ENCODE measurements at places on chromosomes 7 and 10.

DNA sequence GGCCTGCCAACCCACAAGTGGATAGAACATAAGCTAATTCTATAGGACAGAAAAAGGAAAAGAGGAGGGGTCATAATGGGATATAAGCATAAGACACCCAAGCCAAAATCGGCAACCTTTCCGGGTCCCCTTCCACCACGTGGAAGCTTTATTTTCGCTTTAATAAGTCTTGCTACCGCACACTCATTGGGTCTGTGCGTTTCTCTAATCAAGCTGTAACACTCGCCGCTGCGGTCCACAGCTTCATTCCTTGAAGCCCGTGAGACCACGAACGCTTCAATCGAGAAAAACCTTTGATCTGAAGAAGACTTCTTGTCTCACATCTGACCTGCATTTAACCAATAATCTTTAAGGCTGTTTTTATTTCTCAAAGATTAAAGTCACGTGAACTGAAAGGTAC lies 35.8 kb upstream of the HECW1 start:
- DNase-seq, result no peak

GRCh38 chr7:157386979-157387800 lies 50.4 kb downstream of the DNAJB6 start:
- DNase-seq, result peak; percentile 94

- peak; percentile 85 for DNase-seq
Measured at GRCh38 chr7:102390697-102391484, 5.3 kb upstream of the PRKRIP1 start.

GRCh38 chr7:148674689-148675088 lies 24.0 kb upstream of the CUL1 start:
- DNase-seq, result no peak

- DNase-seq, result no peak
Measured at GRCh38 chr10:69861251-69862240, 59.8 kb downstream of the COL13A1 start.

DNA sequence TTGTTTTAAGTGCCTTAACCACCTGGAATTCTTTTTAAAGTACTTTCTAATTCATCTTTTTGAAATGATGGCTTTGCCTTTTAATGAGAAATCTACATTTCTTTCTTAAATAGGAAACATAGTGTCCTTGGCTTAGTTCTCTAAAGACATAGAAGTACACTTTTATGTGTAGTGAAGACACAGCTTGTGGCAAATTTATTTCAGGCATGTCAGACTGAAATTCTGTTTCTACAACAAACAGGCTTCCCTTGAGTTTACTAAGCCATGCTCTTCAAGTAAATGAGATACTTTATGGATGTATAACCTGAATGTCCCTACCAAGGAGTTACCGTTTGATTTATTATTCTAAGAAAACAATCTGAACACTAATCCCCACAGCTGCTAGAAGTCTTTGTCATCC lies 136.9 kb upstream of the MAGI2 start:
- no peak for DNase-seq

DNA sequence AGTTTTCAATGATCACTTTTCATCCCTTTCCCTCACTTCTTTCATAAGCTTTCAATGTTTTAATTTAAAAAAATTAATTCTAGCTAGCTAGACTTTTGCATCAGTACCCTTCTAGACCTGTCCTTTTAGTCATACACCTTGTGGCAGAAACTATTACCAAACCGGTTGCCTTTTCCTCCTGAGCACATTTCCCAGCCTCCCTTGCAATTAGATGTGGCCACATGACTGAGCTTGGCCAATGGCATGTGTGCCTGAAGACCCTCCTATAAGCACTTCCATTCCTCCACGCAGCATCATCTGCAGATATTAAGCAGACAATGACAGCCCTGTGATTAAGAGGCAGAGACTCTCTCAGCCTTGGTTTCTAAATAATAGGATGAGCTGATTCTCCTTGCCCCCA lies 12.3 kb downstream of the DKK1 start:
- DNase-seq, result no peak

DNA sequence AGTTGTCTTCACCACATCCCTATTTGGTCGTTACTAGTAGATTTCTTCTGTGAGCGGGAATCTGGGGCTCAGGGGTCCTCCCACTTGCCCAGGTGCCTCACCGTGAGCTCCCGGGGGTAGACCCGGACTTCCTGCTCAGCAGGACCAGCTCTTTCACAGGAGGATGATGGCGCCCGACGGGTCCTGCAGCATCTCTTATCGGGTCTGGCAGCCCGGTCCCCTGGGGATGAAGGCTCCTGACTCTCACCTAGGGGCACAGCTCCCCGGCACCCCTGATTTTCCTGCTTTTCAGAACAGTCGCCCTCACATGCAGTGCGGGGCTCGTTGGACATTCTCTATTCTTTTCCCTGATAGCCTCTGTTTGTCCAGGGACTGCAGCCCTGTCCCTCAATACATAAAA lies 33.0 kb upstream of the SHH start:
- no peak for DNase-seq

- no peak for DNase-seq
Measured at GRCh38 chr10:14296065-14296709, 34.5 kb downstream of the FRMD4A start.

DNA sequence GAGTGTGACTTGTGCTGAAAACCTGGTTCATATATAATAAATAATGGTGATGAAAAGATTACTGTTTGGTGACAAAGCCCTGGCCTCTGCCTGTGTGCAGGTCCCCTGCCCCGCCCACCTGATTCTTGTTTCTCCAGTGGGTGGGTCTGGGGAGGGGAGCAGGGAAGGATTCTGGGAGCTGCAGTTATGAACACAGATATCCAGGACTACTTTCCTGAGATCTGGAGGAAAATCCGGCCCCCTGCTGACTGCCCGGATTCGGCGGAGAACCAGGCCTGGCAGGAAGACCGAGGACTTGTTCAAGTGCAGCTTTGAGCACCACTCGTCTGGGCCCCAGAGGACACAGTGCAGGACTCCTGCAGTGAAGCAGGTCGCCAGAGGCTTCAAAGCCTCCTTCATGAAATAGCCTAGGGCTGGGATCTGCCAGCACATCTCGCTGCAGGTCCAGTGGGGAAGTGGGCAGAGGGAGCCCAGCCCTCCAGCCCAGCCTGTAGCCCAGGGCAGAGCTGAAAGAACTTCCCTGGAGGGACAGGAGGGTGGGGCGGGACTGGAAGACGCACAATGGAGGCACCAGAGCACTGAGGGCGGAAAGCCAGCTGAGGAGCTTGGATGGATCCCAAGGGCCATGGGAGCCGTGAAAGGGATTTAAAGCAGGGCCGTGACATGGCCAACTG lies 7.0 kb downstream of the ATP6V0E2 start:
- peak; percentile 84 for DNase-seq

- DNase-seq, result no peak
Measured at GRCh38 chr7:102416406-102416805, 17.0 kb upstream of the ORAI2 start.

GRCh38 chr7:139421123-139421522 lies 61.4 kb downstream of the LUC7L2 start:
- no peak for DNase-seq

- DNase-seq, result no peak
Measured at GRCh38 chr10:42707234-42707633, 68.9 kb upstream of the ZNF33B start.

GRCh38 chr7:124566583-124566982 lies 199.0 kb downstream of the GPR37 start:
- no peak for DNase-seq

GRCh38 chr7:134905375-134905774 lies 80.9 kb upstream of the AGBL3 start:
- peak; percentile 30 for DNase-seq

GRCh38 chr7:25087855-25088254 lies 37.2 kb downstream of the CYCS start:
- no peak for DNase-seq

- no peak for DNase-seq
Measured at GRCh38 chr7:92988051-92988450, 129.7 kb downstream of the SAMD9 start.

- no peak for DNase-seq
Measured at GRCh38 chr7:156823435-156823834, 69.5 kb downstream of the LMBR1 start.

- no peak for DNase-seq
Measured at GRCh38 chr7:20783125-20783699, 3.5 kb downstream of the SP8 start.

- no peak for DNase-seq
Measured at GRCh38 chr7:67636348-67637022, 639.9 kb downstream of the TYW1 start.

DNA sequence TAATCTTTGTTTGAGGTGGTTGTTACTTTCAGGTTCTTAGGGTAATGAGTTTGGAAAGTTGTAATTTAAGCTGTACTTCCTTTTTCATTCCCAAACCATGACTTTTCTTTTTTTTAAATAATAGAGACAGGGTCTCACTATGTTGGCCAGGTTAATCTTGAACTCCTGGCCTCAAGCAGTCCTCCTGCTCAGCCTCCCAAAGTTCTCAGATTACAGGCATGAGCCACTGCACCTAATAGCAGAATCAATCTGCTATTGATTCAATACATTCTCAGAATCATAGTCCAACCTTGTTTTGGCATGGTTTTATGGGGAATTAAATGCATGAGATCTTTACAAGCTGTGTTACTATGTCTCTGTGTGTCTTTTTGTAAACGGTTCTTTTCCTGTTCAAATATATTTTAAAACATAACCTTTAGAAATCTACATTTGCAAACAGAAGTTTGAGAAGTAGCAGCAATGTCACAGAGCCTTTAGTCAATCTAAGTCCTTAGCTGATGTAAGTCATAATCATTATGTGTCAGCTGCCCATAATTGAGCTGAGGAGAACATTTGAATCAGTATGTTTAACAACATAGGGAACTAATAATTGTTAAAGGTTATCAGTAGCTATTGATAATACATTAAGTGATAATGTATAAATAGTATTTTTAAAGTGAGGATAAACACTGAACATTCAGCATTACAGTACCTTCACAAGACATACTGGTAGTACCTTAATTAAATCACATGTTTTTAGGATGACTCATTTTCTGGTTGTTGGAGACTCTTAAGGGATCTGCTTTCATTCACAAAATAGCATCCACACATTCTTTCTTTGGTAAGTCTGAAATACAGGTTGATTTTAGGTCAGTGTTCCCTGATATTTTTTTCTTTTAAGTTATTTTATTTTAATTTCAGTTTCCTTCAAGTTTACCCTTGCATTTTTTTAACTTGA lies 8.8 kb downstream of the INPP5F start:
- no peak for DNase-seq

- DNase-seq, result no peak
Measured at GRCh38 chr7:2354939-2355704, 495 bp downstream of the EIF3B start.

DNA sequence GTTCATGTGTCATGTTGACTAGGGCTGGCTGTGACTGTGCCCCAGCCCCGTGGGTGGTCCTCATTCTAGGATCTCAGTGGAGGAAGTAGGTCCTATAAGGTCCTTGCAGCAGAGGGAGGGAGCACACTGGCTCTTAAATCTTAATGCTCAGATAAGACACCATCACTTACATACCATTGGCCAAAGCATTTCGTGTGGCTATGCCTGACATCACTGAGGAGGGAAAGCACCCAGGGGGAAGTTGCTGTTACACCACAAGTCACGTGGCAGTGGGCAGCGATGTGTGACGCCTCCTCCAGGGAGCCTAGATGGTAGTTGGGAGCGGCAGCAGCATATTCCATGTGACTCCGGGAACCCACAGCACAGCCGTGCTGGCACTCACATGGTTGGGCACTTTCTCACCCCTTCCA lies 224.7 kb upstream of the SH2B2 start:
- DNase-seq, result no peak

DNA sequence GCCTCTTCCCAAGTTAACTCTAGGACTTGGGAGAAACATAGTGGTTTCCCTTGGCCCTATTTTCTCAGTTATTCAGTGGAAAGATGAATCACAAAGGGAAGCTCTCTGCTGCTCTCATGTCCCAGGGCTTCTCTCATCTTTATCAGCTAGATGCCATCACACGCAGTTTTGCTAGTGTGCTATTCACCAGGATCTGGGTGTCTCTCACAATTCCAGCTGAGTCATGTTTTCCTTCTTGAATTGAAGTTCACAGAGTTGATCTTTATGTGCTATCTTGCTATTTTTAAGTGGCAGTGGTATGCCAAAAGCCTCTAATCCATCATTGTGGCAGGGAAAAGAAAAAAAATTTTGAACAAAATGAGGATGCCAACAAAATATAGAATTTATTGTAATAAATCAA lies 101.3 kb downstream of the TWIST1 start:
- DNase-seq, result no peak

GRCh38 chr10:114691442-114691941 lies 33.4 kb upstream of the ABLIM1 start:
- no peak for DNase-seq

DNA sequence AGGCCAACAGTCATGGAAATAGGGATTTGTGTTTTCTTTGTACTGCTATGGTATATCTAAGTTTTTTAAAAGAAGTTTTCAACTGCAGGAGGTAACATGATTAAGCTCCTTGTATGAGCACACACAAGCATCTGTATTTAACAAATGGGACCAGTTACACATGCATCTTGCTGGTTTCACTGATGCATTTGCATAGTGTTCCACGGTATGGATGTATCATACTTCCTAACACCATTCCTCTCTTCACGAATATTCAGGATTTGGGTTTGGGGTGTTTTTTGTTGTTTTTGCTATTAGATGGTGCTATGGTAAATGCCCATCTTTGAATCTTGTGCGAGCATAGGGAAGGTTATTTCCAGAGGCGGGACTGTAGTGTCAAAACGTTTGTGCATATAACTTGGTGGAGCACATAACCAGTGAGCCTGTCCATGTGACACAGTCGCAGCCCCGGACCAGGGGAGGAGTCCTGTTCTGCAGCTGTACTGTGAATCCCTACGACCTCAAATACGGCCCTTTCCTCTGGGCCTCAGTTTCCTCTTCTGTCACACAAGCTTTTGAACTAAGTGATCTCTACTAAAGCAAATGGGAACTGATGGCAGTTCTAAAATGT lies 1.9 kb downstream of the H2BK1 start:
- DNase-seq, result no peak

- DNase-seq, result no peak
Measured at GRCh38 chr10:18261768-18262231, 121.6 kb downstream of the CACNB2 start.

DNA sequence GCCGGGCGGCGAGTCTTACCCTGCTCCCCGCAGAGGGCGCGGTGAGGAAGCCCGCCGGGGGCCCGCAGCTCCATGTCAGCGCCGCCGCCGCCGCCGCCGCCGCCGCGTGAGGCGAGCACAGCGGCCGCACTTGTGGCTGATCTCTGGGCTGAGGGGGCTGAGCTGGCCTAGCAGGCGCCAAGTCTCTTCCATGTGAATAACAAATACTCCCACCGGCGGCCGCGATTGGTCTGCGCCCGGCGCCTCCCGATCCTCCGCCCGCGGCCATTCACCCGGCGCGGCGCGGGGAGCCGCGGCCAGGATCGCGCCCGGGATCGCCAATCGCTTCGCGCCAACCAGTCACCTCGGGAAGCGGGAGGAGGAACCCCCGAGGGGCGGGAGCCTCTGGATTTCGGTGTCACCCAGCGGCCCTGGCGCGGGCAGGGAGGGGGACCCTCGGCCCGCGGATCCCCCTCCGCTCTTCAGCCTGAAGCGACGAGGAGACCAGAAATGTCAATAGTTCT lies at the start of gene GRM8:
Gene GRM8, minus strand, starts transcription at position 164 of the 503 bp plus-strand sequence.
- peak; percentile 71 for DNase-seq

GRCh38 chr10:43863859-43864591 lies 215.3 kb upstream of the ZNF32 start:
- DNase-seq, result peak; percentile 55
